ENCODE measurements at places on chromosomes 5 and 9.

GRCh38 chr5:100889165-100889743 lies 13.8 kb downstream of the ST8SIA4 start:
- no peak for DNase-seq

DNA sequence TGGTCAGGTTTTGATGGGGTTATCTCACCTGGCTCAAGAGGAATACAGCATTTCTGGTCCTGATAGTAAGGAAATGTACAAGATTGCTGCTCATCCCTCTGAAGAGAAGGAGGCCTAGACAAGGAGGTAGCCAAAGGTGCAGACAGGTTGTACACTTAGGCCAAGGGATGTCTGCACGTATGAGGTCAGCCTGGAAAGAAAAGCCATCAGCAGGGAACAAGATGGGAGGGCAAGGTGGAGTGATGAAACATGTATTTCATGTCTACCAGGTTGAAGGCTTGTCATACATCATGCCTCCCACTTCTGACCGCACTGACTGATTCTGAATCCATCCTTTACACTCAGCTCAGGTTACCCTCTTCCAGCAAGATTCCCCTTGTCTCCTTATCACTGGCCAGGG lies 296.8 kb upstream of the VLDLR start:
- DNase-seq, result no peak

GRCh38 chr9:112135706-112136105 lies 39.4 kb downstream of the SUSD1 start:
- DNase-seq, result no peak

GRCh38 chr9:23850242-23850689 lies 24.2 kb upstream of the ELAVL2 start:
- DNase-seq, result no peak

- DNase-seq, result no peak
These were observed 75.0 kb upstream of the TNC start for GRCh38 chr9:115192835-115193525.

GRCh38 chr5:149747833-149748366 lies 17.8 kb downstream of the PPARGC1B start:
- DNase-seq, result no peak

- no peak for DNase-seq
These were observed 301.6 kb downstream of the NR2F1-AS1 start for GRCh38 chr5:93279296-93279963.

DNA sequence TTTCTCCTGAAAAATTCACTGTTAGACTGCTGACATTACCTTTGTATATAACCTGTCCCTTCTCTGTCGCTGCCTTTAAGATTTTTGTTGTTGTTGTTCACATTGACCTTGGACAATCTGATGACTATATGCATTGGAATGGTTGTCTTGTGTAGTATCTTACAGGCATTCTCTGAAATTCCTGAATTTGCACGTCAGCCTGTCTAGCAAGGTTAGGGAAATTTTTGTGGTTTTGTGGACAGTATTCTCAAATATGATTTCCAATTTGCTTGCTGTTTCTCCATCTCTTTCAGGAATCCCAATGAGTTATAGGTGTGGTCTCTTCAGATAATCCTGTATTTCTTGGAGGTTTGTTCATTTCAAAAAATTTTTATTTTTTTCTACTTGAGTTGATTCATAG lies 140.8 kb downstream of the PRR16 start:
- DNase-seq, result no peak

DNA sequence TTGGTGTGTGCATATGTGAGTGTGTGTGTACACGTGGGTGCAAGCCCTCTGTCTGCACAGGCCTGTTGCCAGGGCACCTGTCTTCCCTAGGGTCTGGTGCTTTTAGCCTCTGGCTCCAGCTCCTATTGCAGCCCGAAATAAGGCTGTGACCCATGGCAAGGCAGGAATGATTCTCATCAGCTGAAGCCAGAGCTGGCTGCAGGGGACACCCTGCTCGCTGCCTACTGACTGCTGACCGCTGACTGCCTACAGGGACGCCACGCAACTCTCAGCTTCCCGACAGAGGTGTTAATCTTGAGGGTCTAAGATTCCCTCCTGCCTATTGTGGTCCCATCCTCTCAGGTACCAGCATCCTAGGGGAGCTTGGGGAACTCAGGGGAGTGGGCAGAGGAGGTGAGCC lies at the start of gene MYOZ3:
TSS of gene MYOZ3 (plus strand) at position 166 of the 400 bp plus-strand sequence. CDS start 1,691 bp downstream, outside the sequence.
- DNase-seq, result no peak
